CD4-positive, alpha-beta memory T cell (primary cell): ENCODE measurements at places on chromosomes 13 and 19. TPM values are rescaled to one million over a fixed set of nuclear protein-coding genes. Genes with fewer than 3 reads are reported as not detected.

DNA sequence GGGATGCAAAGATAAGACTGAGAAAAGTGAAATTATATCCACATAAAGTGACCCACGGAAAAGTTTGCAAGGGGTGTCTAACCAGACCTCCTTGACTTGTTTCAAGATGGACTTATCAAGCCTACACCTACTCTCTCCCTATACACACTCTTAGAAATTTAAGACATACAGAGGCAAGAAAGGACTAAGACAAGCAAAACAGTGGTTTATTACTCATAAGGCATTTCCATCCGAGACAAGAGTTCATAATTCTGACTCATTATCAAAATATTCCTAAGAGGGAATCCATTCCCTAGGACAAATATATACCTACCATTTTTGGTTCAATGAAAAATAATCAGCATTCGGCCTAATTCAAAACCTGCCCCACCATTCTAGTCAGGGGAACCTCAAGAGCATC lies 232.6 kb upstream of the GPC6 start:
- no peak for DNase-seq

GRCh38 chr13:92805766-92806165 lies 420.8 kb upstream of the GPC6 start:
- DNase-seq = peak; percentile 1

GRCh38 chr13:35595181-35595580 lies 118.7 kb upstream of the MAB21L1 start:
- DNase-seq = no peak

The SRRM5 gene
- total RNA-seq = 0.99 TPM

- no peak for DNase-seq
Measured at GRCh38 chr13:37795326-37795725, 74.2 kb downstream of the TRPC4 start.

The TMEM59L gene
- not detected for total RNA-seq

The LIG4 gene
- total RNA-seq = 11.1 TPM

GRCh38 chr13:58093394-58093793 lies 461.9 kb downstream of the PCDH17 start:
- DNase-seq = no peak

DNA sequence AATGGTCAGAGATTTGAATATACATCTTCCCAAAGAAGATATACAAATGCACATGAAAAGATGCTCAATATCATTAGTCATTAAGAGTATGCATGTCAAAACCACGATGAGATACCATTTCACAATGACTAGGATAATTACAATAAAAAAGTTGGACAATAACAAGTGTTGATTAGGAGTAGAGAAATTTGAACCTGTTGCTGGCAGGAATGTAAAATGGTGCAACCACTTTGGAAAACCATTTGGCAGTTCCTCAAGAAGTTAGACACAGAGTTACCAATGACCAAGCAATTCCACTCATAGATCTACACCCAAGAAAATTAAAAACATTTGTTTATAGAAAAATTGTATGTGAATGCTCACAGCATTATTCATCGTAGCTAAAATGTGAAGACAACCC lies 33.2 kb upstream of the STARD13 start:
- no peak for DNase-seq

The COX7A1 gene
- not detected for total RNA-seq

- DNase-seq = no peak
Measured at GRCh38 chr13:91632086-91632485, 233.7 kb downstream of the GPC5 start.

The TNFSF13B gene
- 35.8 TPM for total RNA-seq

GRCh38 chr19:47723581-47723940 lies 10.3 kb downstream of the EHD2 start:
- DNase-seq = no peak

The SGCG gene
- not detected for total RNA-seq

- no peak for DNase-seq
Measured at GRCh38 chr19:42120276-42120980, 11.8 kb downstream of the POU2F2 start.

The PPM1N gene
- 5.8 TPM for total RNA-seq

GRCh38 chr13:105871768-105872167 lies 663.7 kb downstream of the EFNB2 start:
- DNase-seq = no peak

DNA sequence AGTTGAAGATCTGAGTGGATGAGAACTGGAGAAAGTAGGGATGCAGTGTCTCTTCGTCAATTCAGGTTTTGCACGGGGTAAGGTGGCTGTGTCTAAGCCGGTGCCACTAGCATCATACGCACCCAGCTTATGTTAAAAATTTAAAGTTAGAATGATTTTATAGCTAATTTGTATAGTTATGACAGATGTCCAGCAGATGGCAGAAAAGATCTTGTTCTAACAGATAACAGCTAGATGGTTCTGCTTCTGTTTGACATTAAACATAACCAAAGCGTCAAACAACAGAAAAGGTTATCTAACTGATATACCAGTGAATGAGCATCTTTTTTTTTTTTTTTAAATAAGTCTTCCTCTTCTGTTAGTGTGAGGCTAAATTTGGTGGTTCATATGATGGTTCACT lies 18.8 kb upstream of the EDDM13 start:
- DNase-seq = peak; percentile 36

DNA sequence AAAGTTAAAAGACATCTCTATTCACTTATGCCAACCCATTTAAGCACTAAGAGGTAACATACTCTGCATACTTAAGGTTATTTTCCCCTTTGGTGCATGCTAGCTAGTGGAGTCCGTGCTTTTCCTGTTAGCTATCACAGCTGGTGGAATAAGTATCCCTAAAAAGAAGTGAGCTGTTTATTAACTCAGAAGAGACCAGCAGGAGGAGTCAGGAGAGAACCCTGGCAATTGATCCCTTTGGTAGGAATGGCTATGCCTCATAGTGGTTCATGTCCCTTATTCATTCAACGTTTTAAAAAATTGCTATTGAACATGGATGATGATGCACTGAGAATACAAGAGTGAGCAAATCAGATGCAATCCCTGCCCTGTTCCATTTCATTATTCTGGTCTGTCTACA lies 12.4 kb upstream of the NEK5 start:
- no peak for DNase-seq

GRCh38 chr13:114105521-114106225 lies 26.8 kb downstream of the RASA3 start:
- peak; percentile 30 for DNase-seq

The RCBTB2 gene
- 23.9 TPM for total RNA-seq

DNA sequence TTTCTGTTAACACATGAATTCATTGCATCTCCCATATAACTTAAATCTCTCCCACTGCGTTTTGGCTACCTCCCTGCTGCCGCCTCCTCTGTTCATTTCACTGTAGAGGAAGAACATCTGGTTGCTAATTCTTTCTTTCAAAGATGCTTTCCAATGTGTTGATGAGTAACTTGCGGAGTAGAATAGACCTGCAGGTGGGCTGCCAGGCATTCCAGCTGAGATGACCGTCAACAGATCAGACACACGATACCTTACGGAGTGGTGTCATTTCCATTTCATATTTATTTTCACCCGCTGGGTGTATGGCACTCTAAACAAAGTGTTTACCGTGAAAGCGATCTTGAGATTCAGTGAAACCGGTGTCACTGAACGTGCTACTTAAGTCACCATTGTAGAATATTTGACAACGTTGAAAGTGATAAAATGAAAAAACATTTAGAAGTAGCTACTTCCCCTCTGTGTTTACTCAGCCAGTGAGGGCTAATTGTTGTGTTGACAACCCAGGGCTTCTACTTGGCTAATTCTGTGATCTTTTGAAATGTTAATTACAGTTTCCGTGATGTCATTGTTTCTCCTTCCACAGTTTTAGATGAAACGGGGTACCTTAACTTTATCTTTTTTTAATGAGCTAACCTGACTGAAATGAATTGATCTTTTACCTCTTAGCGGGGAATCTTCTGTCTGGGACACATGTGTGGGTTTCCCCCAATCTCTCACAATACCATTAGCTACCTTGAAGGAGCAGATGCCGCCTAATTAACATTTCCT lies 228.5 kb upstream of the ARGLU1 start:
- no peak for DNase-seq

- DNase-seq = no peak
Measured at GRCh38 chr13:24456396-24456795, 56.2 kb downstream of the PARP4 start.

GRCh38 chr19:12763100-12763499 lies 11.5 kb downstream of the BEST2 start:
- no peak for DNase-seq

The ATXN8OS gene
- total RNA-seq = not detected

DNA sequence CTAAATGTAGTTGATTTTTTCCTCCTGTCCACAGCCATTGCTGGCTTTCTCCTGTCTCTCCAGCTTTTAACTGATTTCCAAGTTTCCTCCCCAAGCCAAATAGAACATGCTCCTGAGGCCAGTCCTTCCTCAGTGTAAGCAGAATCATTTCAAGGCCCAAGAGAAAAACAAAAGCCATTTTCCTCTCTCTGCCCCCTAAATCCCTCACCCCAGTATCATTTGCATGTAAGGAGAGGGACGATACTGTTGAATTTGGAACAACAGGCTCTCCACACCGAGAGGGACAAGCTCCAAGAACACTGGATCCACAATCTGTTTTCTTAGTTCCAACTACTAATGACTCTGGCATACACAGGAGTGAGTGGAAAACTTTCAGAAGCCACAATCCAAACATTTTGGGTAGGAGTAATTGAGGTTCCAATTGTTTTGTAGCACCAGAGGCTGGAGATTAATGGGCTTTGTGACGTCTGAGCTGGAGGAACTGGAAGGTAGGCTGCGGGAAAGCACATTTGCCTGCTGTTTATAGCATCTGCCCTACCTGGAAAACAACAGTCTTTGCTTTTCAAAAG lies 156.8 kb downstream of the FLT1 start:
- no peak for DNase-seq

DNA sequence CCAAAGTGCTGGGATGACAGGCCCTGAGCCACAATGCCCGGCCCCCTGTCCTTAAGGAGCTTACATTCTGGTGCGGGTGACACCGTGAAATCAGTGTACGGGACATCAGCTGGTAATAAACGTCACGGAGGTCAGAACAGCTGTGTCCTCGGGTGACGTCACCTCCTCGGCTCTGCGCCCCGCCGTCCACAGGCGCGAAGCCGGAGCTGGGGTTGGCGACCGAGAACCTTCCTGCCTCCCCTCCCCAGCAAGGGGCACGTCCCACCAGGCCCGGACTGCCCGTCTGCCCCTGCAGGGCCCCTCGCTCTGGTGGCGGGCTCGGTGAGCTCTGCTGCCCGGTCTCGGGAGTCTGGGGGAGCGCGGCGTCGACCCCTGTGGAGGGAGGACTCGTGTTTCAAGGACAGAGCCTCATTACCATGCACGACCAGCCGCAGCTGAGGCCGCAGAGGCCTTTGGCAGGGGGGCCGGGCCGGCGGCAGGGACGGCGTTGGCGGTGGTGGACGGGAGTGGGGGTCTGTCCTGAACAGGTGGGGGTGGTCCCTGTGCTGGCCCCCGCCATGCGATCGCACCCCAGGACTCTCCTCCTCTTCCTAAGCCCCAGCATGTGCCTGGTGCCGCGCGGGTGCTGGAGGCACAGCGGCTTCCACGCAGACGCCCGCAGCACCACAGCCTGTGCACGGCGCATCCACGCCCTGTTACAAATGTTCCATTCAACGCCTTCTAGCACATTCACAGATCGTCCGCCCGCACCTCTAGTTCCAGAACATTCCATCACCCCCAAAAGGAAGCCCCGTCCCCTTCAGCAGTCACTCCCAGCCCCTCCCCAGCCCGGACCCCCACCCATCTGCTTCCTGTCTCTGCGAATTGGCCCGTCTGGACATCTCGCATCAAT lies 5.4 kb downstream of the LINGO3 start:
- DNase-seq = no peak

The B3GNT8 gene
- total RNA-seq = 2.9 TPM

- no peak for DNase-seq
Measured at GRCh38 chr13:25422153-25422552, 50.4 kb downstream of the ATP8A2 start.

GRCh38 chr13:93172109-93172508 lies 54.5 kb upstream of the GPC6 start:
- DNase-seq = no peak

DNA sequence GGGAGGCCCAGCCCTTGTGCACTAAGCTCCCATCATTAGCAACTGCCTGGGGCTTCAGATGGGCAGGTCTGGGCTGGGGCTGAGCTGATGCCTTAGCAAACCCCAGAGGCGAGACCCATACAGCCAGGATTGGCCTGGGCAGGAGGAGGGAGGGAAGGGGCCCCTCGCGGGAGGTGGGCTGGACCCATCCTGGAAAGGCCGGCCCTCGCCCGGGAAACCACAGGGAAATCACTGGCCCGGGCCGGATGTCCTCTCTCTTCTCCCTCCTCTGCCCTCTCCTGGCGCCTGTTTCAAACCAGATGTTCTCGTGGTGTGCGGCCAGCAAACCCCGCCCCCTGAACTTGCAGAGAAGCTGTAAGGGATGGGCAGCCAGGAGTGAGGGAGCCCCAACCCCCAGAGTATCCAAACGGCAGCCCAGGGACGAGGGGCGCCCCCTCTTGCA lies 43.1 kb downstream of the TMEM255B start:
- no peak for DNase-seq

The PSG6 gene
- total RNA-seq = not detected

DNA sequence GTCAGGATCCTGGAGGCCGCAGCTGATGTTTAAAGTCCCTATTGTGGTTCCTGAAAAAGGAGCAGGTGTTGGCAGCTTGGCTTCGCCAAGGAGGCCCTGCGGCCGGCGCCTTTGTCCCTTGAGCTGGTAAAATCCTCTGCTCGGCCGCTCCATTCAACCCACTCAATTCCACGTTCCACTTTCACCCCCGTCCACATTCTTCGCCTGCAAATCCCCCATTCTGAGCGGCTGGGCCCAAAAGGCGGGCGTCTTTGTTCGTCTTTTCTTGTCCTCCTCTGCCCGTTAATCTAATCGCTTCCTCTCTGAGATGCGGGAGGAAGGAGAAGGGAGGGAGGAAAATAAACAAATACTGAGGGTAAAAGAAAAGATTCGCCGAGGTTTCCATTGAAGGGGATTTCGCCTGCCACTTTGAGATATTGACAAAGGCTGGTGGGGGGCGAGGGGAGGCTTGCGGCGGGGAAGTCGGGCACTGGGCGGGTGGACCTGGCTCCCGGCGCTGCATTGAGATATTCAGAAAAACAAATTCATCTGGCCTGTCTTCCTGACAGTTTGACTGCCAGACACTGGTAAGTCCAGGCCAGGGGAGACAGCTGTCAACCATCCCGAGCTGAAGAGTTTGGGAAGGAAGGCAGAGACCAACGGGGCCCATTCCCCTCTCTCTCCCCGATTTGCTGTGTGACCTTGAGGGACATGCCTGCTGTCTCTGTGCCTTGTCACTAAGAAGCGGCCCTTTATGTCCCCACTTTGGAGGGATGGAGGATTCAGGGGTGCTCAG lies 37.6 kb downstream of the ZNRF4 start:
- DNase-seq = no peak
